ENCODE measurements at places on chromosomes 2 and 18.

DNA sequence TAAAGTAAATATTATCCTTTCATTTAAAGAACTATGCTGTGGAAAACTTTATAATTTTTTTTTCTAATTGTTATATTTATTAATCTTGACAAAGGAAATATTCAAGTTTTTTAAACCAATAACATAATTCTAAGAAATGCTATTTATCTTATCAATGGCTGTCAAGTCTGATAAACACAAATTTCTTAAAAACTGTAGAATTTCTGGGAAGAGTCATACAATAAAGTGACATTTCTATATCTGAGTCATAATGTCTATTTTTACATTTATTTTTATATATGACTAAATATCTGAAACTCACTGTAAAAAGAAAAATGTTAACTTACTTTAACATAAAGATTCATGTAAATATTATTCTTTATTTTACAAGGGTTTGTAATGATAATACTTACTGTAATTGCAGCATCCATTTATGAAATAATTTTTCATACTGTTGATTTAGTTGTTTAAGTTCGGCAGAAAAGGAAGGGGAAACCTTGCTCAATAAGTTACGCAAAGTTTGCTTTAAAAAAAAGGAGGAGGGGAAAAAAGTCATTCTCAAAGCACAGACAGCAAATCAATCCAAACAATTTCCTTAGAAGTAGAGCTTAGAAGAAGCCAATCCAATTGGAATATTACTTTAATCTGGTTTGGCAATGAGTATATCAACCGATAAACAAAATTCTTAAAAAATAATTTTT is 32.4 kb downstream of the ORC2 start:
- no peak for DNase-seq

DNA sequence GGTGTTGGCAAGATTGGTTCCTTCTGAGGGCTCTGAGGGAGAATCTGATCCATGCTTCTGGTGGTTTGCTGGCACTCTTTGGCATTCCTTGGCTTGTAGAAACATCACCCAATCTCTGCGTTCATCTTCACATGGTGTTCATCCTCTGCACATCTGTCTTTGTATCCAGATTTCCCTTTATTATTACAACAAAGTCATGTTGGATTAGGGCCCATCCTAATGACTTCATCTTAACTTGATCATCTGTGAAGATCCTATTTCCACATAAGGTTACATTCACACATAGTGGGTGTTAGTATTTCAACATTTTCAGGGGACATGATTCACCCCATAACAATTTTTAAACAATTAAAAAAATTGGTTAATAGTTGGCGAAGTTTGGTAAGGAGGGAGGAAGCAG is 177.4 kb upstream of the CWC22 start:
- DNase-seq, result no peak

- DNase-seq, result no peak
These were observed 130.0 kb downstream of the PRKCE start for GRCh38 chr2:45781464-45781811.

DNA sequence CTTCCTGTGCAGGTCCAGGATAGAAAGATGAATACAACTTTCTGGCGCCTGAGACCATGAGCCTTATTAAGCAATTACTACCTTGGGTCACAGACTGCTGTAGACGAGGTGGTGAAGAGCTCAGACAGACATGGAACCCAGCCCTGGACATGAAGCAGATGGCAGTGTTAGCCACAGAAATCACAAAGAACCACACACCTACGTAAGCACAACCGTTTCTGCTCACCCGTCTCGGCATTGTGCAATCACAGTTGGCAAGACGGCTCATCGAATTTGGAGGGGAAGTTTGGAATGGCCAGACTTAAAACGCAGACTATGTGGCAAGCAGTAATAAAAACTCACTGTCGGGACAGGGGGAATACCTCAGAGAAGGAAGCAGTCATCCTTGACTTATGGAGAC is 24.3 kb upstream of the ASPRV1 start:
- DNase-seq, result no peak

DNA sequence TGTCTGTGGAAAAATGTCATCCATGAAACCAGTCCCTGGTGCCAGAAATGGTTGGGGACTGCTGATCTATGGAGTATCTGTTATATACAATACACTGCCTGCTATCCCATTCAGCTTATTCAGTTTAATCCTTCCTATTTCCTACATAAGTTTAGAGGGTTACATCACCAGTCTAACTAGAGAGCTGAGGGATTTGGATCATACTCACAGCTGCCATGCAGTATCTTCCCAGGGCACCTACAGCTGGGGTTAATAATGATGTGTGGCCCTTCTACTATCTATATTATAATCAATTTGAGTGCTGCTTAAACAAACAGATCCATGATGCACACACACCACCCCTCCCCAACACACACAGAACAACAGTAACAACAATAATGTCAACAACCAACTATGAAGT is 524.0 kb downstream of the LRRTM4 start:
- no peak for DNase-seq

DNA sequence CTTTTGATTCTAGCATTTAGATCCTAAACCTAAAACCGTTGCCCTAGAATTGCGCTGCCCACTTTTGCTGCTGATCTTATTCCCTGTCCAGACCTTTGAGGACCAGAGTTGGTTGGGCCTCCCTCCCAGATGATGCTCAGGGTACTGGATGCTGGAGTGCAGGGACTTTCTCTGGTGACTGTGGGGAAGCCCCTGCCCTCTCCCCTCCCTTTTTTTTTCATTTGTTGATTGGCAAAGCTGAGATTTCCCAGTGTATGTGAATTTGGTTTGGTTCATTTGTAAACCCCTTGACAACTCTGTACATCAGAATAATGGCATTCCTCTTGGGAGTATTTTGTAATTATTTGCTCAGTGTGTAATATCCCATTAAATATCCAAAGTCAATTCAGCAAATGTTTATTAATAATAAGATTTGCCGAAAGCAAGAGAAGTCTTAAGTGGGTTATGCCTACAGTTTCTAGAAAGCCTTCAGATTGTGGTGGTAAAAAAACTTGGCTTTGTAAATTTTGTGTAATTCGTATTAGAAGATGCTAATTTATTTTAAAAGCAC is 28.3 kb downstream of the RAB31 start:
- no peak for DNase-seq

- DNase-seq, result no peak
These were observed 78.9 kb upstream of the OTOS start for GRCh38 chr2:240219208-240219890.

GRCh38 chr2:112048887-112049286 is 6.2 kb upstream of the TMEM87B start:
- DNase-seq, result peak; percentile 24

DNA sequence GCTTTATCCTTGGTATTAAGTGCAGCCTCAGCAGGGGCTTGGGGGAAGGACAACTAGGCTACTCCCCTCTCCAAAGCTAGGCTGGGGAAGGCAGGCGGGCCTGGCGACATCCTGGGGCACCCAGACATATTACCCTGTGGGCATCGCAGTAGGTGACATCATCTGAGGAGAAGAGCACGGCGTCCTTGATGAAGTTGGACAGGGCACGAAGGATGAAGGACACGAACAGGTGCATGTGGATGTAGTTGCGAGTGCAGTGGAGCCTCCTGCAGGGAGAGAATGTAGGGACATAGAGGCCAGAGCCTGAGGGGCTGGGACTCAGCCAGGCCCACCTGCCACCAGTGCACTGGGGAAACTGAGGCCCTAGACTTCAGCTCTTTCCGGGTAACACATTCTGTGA is 32.3 kb downstream of the TMEM37 start:
- DNase-seq, result no peak

- DNase-seq, result no peak
These were observed 114.8 kb downstream of the RDH14 start for GRCh38 chr2:18445433-18446320.

DNA sequence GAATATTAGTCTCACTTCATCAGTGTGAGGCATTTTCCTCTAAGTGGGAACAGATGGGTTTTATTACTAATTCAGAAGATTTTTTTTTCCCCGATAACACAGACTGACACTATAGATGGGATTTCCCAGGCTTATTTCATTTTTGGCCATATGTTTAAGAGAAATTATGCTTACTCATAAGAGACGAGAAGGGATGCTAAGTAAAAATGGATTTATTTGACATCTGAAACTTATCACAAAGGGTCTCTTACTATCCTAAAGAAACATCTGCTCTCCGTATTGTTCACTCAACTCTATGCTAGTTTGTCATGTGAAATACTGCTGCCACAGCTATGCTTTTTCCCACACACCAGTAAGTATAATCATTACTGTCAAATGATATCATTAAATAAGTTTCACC is 1476.3 kb downstream of the LRP1B start:
- DNase-seq, result no peak

DNA sequence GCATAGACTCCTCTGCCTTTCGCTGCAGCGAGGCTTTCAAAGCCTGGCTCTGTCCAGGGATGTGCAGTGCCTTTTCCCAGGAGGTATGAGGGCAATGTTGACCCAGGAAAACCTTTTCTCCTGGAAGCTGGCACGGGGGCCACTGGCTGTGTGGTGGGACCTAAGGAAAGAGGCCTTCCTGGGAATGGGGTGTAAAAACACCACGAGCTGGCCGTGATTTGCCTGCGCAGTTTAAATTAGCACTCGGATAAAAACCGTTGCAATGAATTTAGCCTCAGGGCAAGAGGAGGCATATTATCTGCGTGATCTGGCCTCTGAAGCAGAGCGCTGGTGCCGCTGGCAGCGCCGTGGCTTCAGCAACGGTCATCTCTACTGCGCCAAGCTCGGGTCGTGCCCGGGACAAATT is 3.0 kb downstream of the OSR1 start:
- DNase-seq, result no peak

- DNase-seq, result no peak
These were observed 5.2 kb upstream of the EN1 start for GRCh38 chr2:118852605-118853128.
